ENCODE measurements at places on chromosomes 7 and 10.

DNA sequence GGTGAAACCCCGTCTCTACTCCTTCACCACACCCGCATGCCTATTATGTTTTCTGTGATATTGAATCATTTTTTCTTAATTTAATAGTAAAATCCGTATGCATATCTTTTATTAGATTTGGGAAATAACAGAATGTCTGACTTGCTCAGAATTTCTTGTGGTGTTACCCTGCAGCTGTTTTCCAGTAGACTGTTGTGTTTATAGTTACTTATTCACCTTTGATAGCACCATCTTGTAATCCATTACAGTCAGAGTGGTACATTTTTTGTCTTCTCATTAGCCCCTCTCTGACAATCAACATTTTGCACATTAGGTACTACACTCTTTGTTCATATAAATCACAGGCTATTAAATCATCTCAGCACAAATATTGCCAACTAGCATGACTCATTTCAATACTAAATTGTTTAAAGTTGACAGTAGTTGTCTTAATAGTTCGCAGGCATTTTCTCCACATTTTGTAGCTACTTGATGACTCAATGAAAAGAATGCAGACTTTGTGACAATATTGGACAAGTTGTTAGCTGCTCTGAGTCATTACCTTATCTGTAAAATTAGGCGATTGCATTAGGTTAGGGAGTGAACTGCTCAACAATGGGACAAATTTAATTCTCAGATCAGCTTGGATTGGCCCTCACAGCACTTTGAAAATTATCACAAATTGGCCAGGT is 17.8 kb upstream of the SLC16A12 start:
- peak; percentile 99 for DNase-seq

GRCh38 chr10:123135415-123136141 is at the start of gene HMX3:
Gene HMX3 (plus strand): TSS chr10:123135970. CDS start chr10:123136051, 81 bp downstream.
- no peak for DNase-seq

GRCh38 chr7:90994601-90995000 is 269.6 kb upstream of the FZD1 start:
- no peak for DNase-seq

GRCh38 chr10:13893926-13894325 is 307.2 kb downstream of the PRPF18 start:
- DNase-seq: peak; percentile 39

DNA sequence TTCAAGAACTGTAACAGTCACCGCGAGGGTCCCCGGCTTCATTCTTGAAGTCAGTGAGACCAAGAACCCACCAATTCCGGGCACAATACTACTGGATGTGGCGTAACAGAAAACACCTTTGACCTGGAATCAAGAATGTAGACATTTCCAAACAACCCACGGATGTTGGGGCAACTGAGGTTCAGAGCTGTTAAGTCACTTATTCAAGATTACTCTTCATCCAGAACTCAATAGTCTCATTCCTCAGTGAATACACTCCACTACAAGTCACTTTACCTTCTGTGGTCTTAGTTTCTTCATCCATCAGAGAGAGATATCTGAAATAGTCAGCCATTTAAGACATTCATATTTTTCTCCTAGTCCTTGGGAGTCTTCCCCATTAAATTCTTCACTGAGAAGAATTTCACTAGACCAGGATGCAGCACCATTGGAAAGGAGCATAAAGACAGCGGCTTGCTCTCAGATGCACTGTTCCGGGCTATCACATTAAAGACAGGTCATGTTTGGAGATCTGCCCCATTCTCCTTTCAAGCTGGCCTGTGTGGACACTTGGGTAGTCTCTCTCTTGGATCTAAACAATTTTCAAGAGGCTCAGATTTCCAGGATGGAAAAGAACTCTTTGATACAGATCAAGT is 32.3 kb upstream of the ARID5B start:
- no peak for DNase-seq

All from fibroblast of skin of back (primary cell).